Suppressor macrophage treated with lipopolysaccharide for 4 hours (primary cell): ENCODE measurements at places on chromosomes 6 and 20.
A peak's percentile ranks its signal among the peaks of the same experiment; 100 is the strongest.

- no peak for DNase-seq
Observed at GRCh38 chr6:11146117-11146826, 34.7 kb upstream of the ERVFRD-1 start.

GRCh38 chr20:58019850-58020625 lies 208.4 kb downstream of the ANKRD60 start:
- DNase-seq, result no peak

DNA sequence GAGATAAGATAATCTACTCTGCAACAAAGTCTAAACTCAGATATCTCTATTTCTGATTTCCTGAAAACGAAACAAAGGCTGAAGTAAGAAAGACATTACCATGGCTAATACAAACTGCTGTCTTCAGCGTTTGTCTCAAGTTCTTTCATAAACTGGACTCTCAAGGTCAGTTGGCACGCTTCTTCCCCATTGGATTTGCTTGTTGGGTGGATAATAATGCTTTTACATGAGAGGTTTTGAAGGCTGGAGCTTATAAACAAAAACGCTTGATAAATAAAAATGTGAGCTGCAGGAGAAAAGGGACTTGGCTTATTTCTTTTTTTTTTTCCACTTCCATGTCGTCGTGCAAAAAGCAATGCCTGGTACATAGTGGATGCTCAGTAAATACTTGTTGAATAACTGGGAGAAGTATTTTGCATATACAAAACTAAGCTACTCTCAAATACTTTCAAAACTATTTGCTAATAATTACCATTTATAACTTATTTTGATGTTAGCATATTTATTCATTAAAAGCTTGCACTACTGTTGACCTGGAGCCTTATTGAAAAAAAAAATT lies 65.7 kb upstream of the EEF1A1 start:
- peak; percentile 45 for DNase-seq

- no peak for DNase-seq
Observed at GRCh38 chr6:40916845-40917244, 122.2 kb downstream of the UNC5CL start.

DNA sequence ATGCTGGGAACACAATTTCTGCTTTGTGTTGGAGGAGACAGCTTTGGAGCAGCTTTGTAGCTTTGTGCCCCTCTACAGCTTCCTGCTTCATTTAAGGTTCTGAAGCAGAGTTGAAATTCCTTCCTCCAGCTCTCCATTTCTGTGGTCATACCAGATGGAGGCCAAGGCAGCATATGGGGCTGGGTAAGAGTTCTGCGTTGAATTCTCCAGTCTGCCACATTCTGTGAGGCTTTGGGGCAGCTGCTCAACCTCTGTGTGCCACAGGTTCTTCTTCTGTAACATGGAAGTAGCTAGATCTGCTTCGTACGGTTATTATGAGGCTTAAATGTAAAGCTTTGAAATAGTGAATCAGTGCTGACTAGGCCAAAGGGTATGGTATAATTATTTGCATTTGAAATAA lies 2.9 kb upstream of the TRIM26 start:
- DNase-seq, result no peak

- DNase-seq, result no peak
Observed at GRCh38 chr20:41830702-41831101, 212.5 kb upstream of the CHD6 start.

DNA sequence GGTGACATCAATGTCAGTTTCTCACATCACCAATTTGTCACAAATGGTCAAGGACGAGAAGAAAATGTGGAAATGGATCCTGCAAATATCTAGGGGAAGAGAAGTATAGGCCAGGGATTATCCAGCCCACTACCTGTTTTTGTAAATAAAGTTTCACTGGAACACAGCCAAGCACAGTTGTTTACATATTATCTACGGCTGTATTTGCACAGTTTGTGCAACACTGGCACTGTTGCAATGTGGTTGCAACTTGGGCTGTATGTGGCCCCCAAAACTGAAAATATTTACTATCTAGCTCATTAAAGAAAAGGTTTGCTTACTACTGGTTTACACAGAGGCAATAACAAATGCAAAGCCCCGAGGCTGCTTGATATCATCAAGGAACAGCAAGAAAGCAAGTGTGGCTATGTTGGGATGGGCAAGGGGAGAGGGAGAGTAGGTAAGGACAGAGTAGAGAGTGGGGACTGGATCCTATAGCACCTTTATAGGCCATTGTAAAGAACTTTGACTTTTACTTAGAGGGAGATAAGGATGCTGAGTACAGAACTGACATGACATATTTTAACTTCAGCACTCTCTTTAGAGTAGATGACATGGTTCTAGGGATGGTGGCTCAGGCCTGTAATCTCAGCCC lies 11.8 kb upstream of the STXBP5 start:
- DNase-seq, result no peak

- DNase-seq, result no peak
Observed at GRCh38 chr6:5532941-5533340, 271.6 kb downstream of the FARS2 start.

DNA sequence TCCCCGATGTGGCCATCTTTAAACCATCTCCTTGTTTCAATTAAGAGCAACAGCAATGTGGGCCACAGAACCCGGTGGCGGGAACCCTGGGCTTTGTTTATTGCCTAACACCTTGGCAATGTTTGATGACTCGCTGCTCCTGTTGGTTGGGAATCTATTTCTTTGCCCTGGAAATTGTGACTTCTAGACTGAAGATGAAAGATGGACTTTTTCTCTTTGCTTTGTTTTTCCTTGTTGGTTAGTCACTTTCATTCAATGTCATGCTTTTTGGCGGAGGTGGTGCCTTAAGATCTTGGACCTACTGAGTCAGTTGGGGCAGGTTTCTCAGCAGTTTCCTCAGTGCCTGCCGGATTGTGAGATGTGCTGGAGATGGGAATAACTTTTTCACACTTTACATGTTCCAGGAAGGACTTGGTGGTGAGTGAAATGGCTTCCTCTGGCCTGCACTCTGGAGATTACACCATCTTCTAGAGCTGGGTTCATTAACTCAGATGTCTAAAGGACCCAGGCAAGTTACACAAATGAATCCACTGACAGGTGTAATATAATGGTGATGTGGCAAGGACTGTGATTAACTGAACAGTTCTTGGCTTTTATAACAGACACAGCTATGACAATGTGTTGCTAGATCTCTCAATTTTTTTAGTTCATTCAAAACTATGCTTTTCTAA lies 56.3 kb downstream of the TSHZ2 start:
- no peak for DNase-seq

DNA sequence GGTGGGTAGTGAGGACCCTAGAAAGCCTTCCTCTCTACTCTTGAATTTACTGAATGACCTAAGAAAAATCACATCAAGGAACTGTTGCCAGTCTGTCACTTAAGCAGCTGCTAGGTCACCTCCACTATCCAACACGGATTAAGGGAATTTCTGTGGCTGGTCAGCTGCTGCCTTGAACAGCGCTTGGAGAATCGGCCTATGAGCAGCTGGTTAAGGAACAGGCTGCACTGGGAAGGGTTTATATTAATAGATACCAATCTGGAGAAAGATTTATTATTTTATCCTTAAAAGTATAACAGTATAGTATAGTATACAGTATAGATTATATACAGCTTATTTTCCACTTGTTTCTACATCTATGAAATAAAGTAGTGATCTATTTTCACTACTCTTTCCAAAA lies 6.5 kb downstream of the PTPRK start:
- no peak for DNase-seq

DNA sequence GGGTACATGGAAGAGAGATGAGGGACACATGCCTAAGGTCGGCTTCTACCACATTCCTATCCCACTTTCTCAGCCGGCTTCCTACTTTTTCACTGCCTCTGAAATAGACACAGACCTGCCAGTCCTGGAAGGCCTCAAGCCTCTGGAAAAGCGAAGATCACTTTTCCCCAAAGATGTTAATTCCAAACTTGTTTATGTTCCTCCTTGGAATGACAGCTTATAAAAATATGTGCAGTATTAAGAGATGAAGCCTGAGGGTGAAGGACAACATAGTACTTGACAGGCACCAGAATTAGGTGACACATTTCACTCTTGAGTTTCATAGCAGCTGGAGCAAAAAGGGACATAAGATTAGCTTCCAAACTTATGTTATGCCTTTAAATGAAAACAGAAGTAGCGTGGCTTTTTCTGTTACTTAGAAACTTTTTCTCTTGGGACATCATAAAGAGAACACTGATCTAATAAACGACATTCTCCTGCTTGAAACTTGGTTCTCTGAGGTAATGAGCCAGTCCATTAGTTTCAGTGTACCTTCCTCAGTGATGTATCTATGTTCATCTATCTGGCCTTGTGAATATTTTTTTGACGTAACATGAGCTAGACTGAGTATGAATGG lies 25.3 kb downstream of the FOXO3 start:
- no peak for DNase-seq

- DNase-seq, result no peak
Observed at GRCh38 chr6:168599769-168600330, 158.9 kb downstream of the SMOC2 start.

GRCh38 chr20:16362642-16363041 lies 210.6 kb downstream of the KIF16B start:
- DNase-seq, result no peak

- peak; percentile 61 for DNase-seq
Observed at GRCh38 chr6:21608601-21609000, 15.1 kb downstream of the SOX4 start.

DNA sequence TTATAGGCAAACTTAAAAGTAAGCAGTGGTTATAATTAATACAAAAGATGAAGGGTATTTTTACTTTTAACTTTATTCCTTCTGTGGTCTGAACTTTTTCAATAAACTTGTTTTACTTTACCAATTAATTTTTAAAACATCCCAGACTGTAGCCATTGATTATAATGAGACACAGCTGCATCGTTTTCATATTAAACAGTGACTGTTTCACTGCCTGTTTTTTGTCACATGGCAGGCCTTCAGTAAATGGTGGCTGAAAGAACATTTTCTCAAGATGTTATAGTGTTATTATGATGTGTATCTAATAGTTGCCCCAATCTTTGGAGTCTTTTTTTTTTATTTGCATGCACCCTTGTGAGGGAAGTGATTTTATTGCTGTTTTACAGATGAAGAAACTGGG lies 95.1 kb downstream of the PLCB4 start:
- no peak for DNase-seq

DNA sequence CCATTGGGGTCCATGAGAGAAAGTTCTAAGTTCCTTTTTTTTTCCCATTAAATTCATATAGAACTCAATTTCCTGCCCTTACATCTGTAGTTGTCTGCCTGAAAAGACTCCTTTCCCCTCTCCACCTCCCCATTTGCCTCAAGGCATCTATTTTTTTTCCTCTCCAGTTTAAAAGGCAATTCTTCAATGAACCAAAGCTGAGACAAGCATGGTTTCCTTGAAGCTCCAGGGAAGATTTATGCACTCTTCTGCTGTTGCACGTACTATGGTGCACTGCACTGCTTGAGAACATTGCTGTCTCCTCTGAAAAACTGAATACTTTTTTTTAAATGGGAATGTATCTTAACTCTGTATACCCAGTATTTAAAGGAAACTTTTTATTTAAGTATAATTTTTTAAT lies 465.2 kb downstream of the CD83 start:
- no peak for DNase-seq

DNA sequence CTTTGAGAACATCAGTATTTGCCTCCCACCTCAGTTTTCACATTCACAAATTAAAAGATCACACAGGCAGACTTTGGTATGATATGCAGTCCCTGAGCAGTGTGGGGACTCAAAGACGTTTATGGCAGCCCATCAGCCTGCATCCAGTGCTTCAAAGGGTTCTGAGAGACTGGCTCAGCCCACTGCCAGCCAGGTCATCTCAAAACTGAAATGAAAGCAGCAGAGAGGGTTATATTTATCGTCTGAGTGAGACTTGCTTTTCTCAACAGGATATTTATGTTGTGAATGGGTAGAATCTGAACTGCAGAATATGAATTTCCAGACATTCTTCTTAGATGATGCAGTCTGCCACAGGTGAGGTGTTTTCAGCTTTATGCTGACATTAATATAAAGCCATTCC lies 159.8 kb downstream of the NRN1 start:
- DNase-seq, result no peak

DNA sequence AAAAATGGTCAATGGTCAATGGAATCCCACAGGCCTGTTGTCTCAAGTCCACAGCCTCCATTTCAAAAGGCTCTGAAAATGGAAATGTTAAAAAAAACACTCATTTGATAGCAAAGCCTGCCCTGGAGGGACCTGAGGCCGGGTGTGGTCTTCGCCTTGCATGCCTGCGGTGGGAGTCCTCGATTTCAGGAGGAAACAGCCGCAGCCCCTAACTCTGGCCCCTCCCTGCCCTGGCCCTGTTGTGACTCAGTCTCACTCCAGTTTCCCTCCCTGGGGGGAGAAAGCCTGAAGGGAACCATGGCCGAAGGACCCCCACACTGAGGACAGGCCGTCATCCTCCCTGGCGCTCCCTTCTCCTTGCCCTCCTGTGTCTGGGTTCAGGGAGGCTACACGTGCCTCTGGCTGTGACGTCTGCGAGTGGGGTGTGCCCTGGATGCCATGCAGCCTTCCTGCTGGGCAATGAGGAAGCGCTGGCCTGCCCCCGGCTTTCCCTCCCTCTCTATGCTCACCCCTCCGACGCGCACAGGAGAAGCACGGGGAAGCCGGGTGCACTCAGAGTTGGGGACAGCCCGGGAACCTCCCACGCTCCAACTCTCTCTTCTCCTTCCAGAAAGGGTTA lies 9.2 kb downstream of the BHLHE23 start:
- peak; percentile 82 for DNase-seq

GRCh38 chr20:23872065-23872464 lies 7.5 kb downstream of the CST5 start:
- DNase-seq, result no peak

DNA sequence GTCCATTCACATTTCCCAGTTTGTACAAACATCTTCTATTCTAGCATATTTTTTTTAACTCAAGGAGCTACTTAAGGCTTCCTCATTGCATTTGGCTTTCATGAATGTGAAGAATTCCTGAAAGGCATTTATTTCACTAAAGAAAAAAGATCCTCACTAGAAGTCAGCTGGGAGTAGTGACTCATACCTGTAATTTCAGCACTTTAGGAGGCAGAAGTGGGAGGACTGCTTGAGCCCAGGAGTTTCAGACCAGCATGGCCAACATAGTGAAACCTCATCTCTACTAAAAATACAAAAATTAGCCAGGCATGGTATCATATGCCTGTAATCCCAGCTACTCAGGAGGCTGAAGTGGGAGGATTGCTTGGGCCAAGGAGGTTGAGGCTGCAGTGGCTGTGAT lies 30.9 kb upstream of the XRN2 start:
- no peak for DNase-seq

- no peak for DNase-seq
Observed at GRCh38 chr6:9409126-9409525, 973.8 kb upstream of the SLC35B3 start.

GRCh38 chr6:162817196-162817595 lies 89.4 kb downstream of the PACRG start:
- DNase-seq, result no peak

- peak; percentile 36 for DNase-seq
Observed at GRCh38 chr20:4297127-4297826, 281.9 kb upstream of the RNF24 start.

DNA sequence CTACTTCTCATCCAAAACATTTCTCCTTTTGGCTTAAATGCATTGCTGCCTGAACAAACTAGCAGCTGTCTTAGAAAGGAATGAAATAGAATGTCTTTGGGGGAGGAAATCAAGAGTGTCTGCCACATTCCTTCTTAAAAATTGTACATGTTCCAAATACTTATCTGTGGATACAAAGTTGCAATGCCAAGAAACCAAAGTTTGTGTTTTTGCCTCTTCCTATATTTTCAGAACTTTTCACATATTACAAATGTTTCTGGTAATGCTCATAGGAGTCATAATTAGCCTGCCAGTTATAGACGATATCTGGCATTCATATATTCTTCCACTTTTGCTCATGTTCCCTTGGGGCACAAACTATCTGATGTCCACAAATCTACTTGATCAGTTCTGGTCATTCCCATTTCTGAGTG lies 165.5 kb upstream of the BMP5 start:
- DNase-seq, result no peak
